ENCODE measurements at places on chromosomes 6 and 20. TPM values are rescaled to one million over a fixed set of nuclear protein-coding genes. Genes with fewer than 3 reads are reported as not detected.

- DNase-seq, result no peak
Observed at GRCh38 chr6:41023114-41023513, 15.9 kb downstream of the UNC5CL start.

- no peak for DNase-seq
Observed at GRCh38 chr20:6034134-6034969, 19.5 kb downstream of the LRRN4 start.

GRCh38 chr6:12804952-12805645 lies 88.5 kb downstream of the PHACTR1 start:
- DNase-seq, result no peak

DNA sequence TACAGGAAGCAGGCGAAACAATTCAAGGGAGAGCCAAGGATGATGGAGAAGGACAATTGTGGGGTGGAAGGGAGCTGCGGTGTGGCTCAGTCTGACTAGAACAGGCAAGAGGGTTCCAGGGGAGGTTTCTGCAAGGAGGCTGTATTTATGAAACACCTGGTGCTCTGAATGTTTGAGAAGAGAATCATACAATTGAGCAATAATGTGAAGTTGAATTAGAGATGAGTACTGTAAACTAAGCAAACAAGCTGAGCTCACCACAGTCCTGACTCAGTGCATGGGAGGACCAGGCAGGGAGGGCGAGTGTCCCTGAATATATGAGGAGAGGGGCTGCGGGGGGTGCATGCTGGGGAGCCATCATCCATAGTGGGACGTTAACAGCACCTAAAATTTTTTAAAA lies 279.7 kb downstream of the KIF16B start:
- no peak for DNase-seq

GRCh38 chr20:38883981-38884733 lies 42.1 kb upstream of the FAM83D start:
- no peak for DNase-seq

DNA sequence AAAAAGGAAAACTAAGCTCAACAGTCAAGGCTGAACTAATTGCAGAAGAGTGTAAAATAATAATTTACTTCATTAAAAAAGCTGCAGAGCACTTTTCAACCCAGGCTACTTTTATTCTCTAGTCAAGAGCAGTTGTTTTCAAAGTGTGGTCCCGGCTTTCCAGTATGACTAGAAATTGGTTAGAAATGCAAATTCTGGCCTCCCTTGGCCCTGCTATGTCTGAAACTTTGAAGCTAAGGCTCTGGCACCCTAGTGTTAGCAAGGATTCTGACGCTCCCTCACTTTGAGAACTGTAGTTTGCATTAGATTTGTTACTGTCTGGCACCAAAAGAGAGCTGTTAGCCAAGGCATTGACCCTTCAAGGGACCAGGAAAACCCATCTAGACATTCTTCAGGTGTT lies 9.5 kb upstream of the NXT1 start:
- DNase-seq, result no peak

DNA sequence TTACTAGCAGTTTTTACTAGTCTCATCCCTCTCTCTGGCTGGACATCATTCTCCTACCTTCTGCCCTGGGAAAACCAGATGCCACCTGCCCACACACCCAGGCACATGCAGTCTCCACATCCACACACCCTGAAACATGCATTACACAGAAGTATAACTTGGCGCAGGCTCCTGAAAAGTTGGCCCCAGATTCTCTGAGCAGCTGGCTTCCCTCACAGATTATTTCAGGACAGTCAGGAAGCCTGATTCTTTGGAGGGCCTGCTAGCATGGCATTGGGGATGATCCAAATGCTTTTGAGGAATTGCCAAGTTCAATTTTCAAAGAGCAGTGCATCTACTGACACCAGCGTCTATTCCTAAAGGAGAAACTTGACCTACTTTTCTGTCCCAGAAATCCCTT lies 27.8 kb upstream of the KIF16B start:
- DNase-seq, result no peak

DNA sequence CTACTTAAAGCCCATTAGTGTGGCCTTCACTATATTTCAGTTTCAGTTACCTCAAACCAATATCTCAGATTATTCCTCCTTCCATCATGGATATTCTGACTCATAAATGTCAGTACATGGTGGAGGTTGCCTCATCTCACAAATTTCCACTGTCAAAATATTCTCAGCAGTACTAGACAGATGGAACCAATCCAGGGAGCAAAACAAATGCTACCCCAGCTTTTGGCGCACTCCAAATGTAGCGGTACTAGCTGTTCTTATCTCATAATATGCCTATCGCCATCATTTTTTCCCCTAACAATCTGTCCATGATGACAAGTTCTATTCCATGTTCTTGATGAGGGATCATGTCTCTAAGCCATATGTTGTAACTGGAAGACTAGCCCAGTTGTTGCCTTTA lies 1026.1 kb downstream of the KIF16B start:
- no peak for DNase-seq

Gene PDYN
- not detected for total RNA-seq

Gene TNNC2
- not detected for total RNA-seq

Gene DEFB116
- total RNA-seq, result not detected

Gene COL9A3
- total RNA-seq, result 4.0 TPM
